ENCODE measurements at places on chromosomes 4 and X. TPM values are rescaled to one million over a fixed set of nuclear protein-coding genes. Genes with fewer than 3 reads are reported as not detected.

Gene NPNT
- 2.1 TPM for total RNA-seq

Gene NAP1L2
- total RNA-seq: 0.41 TPM

DNA sequence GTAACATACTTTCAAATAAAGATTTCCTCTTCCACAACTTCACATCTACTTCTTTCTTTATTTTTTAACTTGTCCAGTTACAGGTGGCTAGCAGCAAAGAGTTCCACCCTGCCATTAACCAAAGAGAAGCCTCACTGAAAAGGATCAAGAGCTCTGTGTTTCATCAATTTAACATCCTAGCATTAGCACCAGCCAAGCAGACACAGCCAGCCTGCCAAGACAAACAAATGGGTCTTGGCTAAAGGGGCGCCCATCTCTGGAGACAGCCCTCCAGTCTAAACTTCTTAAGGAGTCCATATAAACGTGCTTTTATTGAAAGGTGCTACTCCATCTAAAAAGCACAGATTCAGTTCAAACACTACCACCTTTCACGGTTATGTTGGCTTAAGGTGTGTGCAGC lies 105.3 kb downstream of the ADAMTS3 start:
- no peak for DNase-seq

DNA sequence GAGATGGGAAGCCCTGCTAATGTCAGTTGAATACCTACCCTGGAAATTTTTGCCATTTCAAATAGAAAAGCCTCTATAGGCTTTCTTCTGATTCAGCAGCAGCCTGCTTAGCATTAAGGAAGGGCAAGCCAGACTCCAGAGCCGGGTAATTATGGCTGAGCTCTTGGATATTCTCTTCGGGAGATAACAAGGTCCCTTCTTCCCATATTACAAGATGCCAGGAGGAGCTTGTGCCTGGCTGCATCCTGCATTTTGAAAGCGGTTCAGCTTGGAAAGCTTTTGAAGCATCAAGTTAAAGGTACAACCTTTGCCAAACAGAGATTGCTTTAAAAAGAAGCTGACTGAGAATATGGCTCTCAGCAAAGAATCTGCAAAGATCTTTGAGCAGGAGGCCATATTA lies 399.6 kb upstream of the RPS6KA3 start:
- DNase-seq: no peak

- DNase-seq: no peak
Measured at GRCh38 chrX:119757979-119758730, at the start of gene SOWAHD. SOWAHD (plus strand) TSS chrX:119758588; CDS start chrX:119758668, 80 bp downstream.

- no peak for DNase-seq
Measured at GRCh38 chr4:186642530-186642929, 81.1 kb downstream of the FAT1 start.

DNA sequence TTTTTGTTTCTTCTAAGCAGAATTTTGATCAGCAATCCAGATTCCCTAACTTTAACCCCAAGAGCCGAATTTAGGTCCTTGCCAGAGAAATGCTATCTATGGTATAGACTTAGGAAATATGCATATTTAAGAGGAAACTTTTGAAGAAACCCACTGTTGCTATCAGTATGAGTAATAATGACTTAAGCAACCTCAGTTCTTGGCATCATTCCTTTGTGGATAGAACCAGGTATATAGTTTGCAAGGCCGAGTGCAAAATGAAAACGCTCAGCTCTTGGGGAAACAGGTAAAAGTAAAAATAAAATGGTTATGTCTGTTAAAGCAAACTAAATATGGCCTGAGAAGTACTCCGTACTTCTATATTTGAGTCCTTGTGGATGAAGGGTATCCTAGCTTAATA lies 78.1 kb downstream of the ARSF start:
- no peak for DNase-seq

GRCh38 chrX:30309139-30309571 lies at the start of gene NR0B1:
NR0B1 (minus strand) TSS chrX:30309390; CDS start chrX:30309363, 27 bp downstream.
- no peak for DNase-seq

- no peak for DNase-seq
Measured at GRCh38 chrX:119147486-119147885, 19.9 kb upstream of the KIAA1210 start.

Gene RNF113A
- 14.2 TPM for total RNA-seq

Gene ODAPH
- total RNA-seq: not detected

Gene ITGB1BP2
- total RNA-seq: 2.1 TPM

DNA sequence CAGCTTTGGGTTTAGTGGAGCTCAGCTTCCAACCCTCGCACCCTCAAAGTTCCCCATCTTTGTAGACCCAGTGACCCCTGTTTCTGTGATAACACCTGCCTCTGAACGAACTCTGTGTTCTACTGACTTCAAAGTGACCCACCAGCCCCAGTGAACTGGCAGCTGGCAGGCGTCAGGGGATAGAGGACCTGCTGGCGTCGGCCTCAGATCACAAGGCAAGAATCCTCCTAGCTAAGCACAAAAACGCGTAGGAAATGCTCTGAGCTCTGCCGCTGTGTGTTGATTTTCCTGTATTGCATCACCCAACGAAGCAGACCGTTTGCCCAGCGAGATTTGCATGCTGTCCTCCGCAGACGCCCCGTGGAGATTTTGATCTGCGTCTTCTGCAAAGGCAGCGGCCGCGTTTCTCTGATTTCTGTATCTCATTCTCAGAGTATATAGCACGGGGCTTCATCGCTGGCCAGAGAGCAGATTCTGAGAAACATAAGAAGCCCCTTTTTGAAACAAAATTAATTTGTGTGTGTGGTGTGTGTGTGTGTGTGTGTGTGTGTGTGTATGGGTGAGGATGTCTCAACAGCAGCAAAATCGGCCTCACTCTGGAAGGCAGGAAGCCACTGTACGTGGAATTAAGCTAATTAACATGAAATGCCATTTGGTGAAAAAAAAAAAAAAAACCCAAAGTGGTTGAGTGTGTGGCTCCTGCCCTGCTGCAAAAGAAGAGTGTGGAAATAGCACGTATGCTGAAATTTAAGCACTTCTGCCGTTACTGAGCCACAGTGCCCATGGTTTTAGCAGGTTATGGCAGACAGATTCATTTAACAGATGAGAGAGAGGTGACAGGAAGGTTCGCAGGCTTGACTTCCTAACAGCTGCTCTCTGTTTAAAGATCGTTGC lies 29.2 kb upstream of the ASMTL start:
- no peak for DNase-seq

Gene CPLX1
- total RNA-seq: 0.29 TPM

All from glomerular endothelial cell (primary cell).